Caki2 (cell line): ENCODE measurements at places on chromosomes 16 and 17.

DNA sequence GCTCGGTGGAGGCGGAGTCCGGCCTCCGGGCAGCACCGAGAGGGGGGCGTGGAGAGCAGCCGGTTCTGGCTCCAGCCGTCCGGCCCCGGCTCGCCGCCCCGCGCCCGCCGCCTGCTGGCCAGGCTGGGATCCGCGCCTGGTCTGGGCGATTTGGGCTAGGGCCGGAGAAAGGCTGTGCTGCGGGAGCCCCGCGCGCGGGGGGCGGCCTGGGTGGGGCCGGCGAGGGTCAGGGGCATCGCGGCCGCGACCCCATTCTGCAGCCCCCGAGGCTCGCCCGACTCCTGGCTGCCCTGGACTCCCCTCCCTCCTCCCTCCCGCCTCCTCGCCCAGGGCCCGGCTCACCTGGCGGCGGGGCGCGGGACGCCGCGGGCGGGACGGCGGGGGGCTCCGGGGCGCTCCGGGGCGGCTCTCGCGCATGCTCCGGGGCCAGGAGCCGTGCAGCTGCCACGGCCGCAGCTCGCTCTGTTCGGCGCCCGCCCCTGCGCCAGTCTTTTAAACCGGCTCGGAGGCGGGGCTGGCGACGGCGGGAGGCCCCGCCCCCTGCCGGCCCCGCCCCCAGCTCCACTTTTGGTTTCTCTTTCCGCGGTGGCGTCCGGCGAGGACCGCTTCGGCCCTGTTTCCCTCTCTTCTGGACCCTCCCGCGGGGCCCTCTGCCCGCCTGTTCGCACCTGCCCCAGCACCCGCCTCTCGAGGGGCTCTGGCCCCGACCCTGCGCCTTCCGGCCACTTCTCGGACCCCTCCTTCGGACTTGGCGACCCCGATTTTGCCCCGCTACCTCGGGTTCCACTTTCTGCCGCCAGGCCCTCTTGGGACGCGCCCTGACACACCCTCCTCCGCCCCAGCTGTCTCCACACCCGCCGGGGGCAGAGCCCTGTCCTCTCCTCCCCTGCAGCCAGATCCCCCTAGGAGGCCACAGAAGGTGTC lies at the start of gene SOCS1:
SOCS1 (minus strand) TSS at position 468 of the 924 bp plus-strand sequence. CDS start 726 bp downstream, outside the sequence.
- peak; percentile 86 for DNase-seq

DNA sequence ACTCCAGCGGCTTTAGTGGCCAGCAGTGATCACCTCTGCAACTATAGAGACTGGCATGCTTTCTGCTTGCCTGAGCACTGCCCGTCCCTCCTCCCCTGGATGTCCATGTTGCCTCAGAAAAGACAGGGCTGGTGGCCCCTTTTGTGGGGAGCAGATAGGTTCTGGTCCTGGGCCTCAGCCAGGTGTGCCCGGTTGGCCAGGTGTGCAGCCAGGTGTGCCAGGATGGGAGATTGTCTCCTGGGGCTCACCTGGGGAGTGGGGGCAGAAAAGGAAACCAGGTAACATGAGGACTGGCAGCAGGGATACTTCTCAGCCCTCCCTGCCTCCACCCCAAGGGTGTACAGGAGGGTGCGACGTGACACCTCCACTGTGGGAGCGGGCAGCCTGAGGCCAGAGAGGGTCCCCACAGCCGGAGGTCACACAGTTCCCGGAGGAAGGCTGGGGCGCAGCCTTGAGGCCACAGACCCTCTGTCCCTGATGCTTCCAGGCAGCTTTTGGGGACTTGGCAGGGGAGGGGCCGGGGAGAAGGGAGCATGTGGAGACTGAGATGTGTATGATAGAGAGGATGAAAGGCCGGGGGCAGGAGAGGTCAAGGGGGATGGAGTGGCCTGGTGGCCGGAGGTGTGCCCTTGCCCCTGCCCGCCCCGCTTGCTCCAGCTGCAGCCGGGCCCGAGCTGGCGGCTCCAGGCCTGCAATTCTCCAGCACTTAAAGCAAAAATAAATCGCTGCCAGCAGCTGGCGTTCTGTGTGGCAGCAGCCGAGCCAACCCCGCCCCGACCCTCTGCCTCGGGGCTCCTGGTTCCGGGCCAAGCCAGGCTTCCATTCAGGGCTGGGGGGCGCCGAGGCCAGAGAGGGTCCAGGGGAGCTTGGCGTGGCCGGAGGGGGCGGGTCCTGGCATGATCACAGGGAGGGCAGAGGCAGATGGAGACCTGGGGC lies 6.7 kb downstream of the KCNJ12 start:
- DNase-seq: no peak

DNA sequence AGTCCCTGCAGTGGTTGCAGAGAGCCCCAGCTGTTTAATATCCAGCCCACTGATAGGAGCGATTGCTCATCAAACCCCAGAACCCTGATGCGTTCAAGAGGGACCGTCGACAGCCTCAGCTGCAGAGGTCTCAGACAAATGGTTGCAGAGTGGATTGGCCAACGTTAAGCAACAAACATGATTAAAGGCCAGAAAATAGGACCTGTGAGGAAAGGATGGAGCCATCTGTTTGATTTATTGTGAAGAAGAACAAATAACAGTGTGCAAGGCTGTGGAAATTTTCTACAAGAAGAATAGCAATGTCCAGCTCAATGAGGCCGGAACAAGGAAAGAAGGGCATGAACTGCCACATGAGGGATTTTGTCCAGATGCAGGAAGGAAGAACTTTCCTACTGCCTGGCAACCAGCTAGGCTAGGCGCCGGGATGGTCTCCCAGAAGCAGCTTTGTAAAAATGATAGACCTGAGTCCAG lies 138.4 kb upstream of the DNAH9 start:
- DNase-seq: no peak

- DNase-seq: no peak
Observed at GRCh38 chr16:49409121-49409520, 35.5 kb downstream of the C16orf78 start.

DNA sequence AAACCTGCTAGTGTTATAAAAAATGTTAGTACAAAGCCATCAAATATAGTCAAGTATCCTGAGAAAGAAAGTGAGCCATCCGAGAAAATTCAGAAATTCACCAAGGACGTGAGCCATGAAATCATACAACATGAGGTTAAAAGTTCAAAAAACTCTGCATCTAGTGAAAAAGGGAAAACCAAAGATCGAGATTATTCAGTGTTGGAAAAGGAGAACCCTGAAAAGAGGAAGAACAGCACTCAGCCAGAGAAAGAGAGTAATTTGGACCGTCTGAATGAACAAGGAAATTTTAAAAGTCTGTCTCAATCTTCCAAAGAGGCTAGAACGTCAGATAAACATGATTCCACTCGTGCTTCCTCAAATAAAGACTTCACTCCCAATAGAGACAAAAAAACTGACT lies 31.7 kb downstream of the RBBP6 start:
- DNase-seq: no peak

DNA sequence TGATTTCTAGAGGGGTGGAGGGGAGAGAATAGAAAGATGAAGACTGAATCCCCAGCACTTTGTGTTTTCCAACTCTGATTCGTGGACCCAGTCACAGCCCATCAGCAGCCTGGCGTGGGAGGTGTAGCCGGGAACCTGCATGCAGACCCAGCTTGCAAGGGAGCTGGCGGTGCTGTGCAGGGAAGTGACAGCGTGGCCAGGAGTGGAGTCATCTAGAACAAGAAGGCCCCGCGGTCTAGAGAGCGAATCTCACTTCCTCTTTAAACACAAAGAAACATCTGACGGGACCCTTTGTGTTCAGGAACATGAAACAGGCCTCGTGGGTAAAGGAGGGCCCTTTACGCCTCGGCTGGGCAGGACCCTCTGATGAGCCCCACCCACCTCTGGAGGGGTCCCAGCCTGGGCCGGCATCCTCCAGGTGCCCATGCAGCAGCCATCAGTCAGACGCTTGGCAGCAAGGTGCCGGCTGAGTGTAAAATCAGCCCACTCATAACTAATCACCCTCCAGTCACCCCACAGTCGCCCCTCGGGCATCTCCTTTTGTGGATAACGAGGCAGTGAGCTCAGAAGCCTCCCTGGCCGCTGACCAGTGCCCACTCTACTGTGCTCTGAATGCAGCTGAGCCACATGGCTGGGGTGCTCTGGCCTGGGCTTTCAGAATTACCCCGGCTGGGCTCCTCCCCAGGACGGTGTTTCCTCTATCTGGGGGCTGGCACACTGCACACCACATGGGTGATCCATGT lies 4.4 kb downstream of the SNAI3 start:
- DNase-seq: no peak

GRCh38 chr16:1923299-1924034 lies 5.3 kb upstream of the HS3ST6 start:
- peak; percentile 93 for DNase-seq

- no peak for DNase-seq
Observed at GRCh38 chr16:89246383-89246902, 28.9 kb downstream of the ZNF778 start.

- DNase-seq: peak; percentile 16
Observed at GRCh38 chr17:17350491-17351355, 47.5 kb downstream of the NT5M start.

- no peak for DNase-seq
Observed at GRCh38 chr16:9957433-9957832, 224.8 kb downstream of the GRIN2A start.

DNA sequence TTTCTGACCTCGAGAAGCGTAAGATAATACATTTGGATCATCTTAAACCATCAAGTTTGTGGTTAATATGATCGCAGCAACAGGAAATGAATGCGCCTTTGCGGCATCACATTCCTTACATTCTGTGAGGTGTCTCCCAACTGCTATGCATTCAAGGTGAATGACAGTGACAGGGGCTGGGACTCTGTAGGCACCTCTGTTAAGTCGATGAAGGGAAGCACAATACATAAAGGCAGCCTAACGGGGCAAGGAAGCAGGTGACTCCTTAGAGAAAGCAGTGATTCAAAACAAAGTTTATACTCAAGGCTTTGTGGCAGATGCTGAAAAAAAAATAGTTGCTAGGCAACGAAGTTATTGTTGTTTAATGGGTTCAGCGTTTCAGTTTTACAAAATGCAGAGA lies 21.6 kb upstream of the EVPL start:
- DNase-seq: peak; percentile 61

GRCh38 chr17:61129267-61130254 lies 270.1 kb upstream of the TBX2 start:
- DNase-seq: no peak

- no peak for DNase-seq
Observed at GRCh38 chr17:57477522-57478362, 221.4 kb downstream of the MSI2 start.

GRCh38 chr16:83995754-83996153 lies 27.7 kb downstream of the NECAB2 start:
- no peak for DNase-seq

DNA sequence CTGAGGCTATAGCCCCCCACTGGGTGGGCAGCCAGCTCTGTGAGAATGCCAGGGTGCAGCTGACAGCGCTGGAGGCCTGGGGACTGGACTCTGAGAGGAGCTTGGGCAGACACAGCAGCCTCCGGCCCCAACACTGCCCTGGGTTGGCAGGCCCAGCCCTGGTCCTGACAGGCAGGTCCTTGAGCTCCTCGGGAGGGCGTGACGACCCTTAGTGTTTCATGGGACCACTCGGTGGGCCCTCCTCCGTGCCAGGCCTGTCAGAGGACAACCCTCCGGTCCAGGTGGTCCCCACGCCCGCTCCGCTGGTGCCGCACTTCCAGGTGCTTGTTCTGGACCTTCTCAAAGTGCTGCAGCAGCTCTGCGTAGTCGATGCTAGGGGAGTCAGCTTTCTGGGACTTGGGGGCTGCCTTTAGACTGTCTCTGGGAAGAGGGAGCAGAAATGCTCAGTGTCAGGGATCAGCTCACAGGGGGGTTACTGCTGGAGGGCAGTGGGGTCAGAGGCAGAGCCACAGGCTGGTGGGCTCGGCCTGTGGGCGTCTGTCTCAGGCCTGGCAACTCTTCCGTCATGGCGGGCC lies 1.9 kb upstream of the MTSS2 start:
- DNase-seq: no peak

DNA sequence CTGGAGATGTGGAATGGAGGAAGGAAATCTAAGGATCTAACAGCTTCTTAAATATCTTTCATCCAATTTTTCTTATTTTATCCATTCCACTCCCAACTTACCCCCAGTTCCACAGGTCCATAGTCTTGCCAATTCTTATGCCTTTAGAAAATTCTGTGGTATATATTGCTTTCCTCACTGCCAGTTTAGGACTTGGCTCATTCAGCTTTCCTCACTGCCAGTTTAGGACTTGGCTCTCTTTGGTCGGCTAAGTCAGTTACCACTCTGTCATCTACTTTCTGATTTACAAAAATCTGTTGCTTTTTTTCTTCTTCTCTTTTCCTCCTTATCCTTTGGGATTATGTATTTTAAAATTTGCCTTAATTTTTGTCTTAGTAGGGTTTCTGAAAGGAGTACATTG lies 128.5 kb downstream of the PPM1E start:
- no peak for DNase-seq

DNA sequence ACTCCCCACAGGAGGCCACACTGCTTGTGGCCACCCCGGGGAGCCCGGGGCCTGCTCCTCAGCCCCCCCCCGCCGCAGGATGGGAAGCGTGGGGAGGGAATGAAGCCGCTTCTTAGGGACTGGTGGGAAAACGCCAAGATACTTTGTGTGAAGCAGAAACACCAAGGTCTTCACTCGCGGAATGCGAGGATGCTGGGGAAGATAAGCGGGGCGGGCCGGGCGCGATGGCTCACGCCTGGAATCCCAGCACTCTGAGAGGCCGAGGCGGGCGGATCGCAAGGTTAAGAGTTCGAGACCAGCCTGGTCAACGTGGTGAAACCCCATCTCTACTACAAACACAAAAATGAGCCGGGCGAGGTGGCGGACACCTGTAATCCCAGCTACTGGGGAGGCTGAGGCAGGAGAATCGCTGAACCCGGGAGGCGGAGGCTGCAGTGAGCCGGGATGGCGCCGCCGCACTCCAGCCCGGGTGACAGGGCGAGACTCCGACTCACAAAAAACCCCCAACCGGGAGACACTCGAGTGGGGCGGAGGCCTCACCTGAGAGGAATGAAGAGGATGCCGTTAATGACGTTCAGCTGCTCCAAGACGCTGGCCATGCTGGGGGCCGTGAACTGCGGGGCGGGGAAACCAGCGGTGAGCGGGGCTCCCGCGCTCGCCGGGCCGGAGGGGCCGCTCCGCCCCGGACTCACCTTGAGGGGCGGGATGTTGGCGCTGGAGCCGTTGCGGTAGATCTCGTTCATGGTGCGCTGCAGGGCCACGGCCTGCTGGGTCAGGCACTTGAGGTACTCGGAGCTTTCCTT lies 20.3 kb downstream of the CLUH start:
- DNase-seq: no peak

- no peak for DNase-seq
Observed at GRCh38 chr16:1257561-1258224, 1.8 kb downstream of the TPSD1 start.

DNA sequence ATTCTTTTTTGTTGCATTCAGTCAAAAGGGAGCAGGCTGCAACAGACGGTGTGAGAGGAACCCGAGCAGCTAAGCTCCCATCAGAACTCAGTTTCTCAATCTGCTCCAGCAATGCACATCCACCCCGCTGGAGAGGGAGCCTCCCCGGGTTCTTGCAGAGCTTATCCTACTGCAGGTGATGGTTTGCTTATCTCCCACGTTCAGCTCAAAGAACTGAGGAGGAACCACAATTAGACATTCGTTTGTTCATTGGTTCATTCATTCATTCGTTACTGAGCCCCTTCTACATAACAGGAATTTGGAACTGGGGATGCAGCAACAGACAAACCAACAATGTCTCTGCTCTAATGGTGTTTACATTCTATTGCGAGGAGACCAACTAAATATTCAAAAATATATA lies 22.2 kb upstream of the ALOX15 start:
- DNase-seq: no peak
